ENCODE measurements at places on chromosomes 13 and 19.

DNA sequence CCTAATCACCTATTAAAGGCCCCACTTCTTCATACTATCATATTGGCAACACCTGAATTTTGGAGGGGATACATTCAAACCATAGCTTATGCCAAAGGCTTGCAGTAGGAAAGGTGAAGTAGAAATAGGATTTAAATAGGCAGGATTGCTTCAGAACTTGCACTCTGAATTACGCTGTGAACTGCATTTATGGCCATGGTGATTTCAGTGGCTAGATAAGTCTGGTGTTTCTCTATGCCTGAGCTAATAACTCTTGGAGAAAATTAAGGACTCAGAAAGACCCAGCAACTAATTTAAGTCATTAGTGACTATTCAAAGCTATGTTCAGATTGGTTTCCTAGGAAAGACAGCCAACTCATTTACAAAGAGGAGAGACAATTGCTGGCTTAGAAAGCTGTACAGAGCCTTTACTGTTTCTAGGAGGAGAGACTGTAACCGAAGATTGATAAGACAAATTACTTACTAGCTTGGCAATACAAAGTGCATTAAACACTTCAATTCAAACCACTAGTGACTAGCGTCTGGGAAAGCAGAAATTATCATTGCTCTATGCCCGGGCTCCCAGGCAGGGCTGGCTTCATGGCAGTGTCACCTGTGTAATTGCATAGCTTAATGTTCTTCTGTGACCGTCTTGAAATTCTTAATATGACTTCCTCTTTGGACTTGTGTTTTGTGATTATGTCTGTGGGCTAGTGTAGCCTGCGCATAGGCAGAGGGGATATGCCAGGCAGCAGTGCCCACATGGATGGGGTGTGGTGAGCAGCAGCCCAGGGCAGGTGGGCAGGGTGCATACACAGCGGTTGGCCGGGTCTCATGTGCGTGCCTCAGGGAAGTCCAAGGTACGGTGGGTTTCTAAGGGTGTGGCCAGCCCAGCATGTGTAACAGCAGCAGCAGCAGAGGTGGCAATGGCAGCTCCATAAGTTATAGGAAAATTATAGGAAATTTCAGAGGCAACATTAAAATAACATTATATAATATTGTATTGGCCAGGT is 60.1 kb downstream of the KL start:
- DNase-seq, result no peak

DNA sequence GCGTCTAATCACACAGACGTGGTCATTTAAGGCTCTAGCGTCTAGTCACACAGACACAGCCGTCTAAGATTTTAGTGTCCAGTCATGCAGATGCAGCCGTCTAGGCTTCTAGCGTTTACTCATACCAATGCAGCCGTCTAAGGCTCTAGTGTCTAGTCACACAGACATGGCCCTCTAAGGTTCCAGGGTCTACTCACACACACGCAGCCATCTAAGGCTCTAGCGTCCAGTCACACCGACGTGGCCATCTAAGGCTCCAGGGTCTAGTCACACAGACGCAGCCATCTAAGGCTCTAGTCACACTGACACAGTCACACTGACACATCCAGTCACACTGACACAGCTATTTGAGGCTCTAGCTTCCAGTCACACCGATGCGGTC is 55.7 kb downstream of the KLF2 start:
- DNase-seq, result no peak

GRCh38 chr13:48260970-48261369 is 28.0 kb downstream of the ITM2B start:
- DNase-seq, result no peak

DNA sequence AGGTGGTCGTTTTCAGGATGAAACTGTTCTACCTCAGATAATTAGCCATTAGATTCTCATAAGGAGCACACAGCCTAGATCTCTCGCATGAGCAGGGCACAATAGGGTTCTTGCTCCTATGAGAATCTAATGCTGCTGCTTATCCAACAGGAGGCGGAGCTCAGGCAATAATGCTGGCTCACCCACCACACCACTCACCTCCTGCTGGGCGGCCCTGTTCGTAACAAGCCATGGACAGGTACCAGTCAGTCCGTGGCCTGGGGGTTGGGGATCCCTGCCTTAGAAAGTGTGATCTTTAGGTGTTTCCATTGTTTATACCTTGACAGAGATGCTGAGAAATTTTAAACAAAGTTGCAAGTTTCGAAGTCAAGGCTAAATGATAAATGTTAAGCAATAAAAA is 344.6 kb upstream of the HTR2A start:
- DNase-seq, result no peak

DNA sequence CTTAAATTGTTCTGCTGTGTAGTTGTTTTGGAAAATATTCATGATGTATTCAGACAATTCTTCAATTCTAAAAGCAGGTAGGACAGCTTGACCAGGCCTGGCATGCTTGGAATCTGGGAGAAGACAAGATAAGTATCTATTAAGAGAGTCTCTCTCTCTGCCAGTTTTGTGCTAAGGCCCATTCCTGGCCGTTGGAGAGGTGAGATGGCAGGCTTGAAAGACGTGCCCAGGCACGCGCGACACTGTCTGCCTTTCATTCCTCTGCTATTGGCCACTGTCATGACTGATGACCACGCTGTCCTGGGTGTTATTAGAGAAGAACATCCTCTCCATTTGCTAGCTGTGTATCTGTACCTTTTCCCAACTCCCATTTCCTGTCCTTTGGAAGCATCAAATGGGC is 90.3 kb downstream of the LHFPL6 start:
- no peak for DNase-seq

GRCh38 chr13:76016799-76017400 is 380.8 kb downstream of the LMO7 start:
- DNase-seq, result peak; percentile 14

DNA sequence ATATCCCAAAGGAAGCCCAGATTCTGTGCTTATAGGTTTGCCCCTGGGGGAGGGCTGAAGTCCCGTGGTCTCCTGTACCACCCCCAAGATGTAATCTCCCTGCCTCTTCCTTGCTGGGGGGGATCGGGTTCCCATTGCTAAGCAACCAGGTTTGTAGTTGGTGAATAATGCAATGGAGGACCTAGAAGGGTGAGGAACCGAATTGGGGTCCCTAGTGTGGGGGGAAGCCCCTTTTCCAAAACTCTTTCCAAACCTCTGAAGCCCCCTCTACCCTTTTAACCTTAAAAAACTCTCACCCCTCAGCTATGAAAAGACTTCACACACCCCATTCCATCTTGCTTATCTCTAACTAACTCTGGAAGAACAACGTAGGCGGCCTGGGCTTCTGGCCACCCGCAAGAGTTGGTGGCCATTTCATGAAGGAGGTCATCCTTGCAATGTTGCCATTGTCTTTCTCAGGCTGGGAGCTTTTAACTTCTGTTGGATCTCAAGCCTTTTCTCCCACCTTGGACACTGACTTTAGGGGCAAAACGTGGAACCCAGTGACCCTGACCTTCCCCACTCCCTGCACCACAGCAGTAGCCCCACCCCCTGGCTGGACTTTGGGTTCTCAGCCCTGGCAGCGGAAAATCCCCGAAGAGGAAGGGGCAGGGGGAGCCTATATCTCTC is 661 bp downstream of the PALM3 start:
- DNase-seq, result no peak

DNA sequence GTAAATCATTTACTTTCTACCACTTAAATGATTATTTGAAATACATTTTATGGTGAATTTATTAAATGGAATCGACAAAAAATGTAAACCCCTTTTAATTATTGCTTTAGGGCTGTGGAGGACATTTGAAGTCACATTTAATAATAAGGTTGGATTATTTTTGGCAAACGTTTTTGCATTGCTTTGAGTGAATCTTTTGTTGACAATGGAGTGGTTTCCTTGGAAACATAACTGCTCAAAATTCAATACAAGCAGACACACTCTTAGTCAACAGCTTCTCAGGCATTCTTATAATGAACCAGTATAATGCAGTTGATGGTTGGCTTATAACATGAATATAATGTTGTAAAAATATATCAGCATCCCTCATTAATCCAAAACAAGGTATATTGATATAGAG is 104.7 kb downstream of the DCLK1 start:
- no peak for DNase-seq

DNA sequence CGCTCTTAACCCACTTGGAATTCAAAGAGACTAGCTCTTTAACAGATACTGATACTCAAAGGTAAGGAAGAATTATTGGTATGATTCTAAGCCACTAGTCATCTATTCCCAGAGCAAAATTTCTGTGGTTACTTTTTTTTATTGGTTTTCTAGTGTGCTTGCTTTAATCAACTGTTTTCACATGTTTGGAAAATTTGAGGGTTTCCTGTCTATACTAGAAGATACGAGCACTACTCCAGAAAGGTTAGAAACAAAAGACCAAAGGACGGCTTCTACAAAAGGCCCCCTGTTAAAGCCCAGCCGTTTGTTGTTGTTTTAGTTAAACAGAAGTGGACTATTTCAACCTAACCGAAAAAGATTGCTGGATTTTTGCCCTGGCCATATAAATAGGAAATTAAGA is 18.5 kb upstream of the LPAR6 start:
- DNase-seq, result no peak

DNA sequence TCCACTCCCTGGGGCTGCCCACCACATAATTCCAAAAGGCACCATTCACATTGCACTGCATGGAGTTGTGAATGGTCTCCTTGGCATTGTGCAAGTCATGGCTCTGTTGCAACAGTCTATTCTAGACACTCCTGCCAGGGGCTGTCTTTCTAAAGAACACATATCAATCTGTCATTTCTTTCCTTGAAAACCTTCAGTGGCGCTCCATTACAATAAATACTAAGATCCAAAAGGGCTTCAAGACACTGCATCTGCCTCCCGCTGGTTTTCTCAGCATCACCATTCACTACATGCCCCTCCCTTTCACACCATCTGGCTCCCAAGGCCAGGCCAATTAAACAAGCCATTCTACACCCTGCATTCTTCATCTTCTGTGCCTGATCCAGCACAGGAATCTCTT is 32.2 kb upstream of the TM9SF2 start:
- peak; percentile 10 for DNase-seq

DNA sequence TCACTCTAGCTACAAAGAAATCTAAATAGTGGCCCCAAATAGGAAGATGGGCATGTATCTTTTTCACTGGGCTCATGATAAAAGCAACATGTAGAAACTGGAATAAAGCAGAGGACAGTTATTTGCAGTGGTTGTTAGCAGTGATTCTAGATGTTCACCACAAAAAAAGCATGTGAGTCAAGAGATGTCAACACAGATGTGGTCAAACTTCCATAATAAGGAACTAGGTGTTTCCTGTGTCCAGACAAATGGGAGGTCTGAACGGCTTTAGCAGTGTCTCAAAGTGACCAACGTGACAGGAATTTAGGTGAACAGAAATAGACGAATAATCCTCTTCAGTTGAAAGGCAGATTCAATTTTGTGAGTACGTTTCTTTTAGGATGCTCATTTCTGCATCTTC is 162.7 kb downstream of the TBC1D4 start:
- peak; percentile 64 for DNase-seq

- DNase-seq, result no peak
These were observed 5.1 kb downstream of the LYPD5 start for GRCh38 chr19:43797118-43797517.
